NCI-H226 (cell line): ENCODE measurements at places on chromosomes 4 and X.

DNA sequence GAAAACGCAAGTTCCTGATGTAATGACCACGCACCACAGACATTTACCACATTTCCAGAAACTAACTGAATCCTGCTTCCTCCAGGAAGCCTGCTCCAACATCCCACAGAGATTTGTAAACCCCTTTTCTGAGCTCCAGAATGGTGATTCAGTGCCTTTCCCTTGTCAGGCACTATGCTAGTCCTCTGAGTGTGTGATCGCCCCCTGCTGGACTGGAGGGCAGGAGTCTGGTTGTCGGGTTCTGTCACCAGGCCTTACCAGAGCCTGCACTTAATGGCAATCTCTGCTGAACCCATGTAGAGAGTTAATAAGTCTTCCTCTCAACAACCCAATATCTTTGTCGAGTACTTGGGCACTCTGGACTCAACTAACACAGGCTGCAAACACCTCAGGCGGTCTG lies 14.5 kb upstream of the KDM5C start:
- no peak for DNase-seq

DNA sequence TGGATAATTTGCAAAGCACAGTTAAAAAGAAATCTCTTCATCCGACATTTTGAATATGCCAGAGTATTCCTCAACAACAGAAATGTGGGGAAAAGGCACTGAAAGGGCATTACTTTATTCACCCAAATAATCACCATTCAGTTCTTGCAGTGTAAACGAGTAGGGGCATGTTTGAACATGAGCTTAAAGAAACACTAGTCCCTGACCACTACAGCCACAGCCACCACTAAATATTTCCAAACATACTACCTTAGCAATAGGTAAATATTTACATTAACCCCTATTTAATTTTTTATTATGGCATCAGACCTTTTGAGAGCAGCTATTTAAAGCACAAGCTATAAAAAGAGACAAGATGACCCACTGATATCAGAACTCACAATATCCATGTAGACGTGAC lies 27.6 kb downstream of the MCF2 start:
- no peak for DNase-seq

DNA sequence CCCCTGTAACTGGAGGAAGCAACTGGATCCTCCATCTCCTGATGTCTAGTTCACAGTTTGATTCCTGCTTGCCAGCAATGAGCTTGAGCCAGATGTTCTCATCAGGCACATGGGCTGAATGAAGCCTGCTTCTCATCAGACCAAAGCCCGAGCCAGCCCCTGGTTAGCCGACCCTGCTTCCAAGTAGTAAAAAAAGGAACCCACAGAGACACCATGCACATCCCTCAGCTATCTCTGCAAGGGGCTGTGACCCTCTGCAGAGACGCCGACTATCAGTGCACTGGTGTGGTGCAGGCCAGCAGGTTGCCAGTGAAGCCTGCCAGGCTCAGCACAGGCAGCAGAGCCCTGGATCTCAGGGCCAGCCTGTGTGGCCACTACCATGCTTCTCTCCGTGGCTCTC lies 2.8 kb downstream of the DCTD start:
- no peak for DNase-seq

DNA sequence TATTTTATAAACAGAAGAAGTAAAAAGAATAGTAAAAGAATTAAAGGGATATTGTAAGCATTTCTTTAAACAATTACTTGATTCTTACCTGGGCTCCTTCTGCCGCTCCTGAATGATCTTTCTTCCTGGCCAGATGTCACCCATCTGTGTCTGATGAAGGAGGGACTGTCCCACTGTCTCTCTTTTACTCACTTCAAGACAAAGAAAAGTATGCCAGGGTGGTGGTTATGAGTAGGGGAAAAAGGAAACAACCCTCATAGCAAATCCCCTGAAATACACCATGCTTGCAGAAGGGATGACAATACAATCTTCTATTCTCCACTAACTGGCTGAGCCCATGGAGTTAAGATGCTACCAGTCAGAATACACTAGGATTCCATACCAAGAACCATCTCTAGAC lies 31.1 kb downstream of the SYTL4 start:
- DNase-seq = no peak

GRCh38 chrX:109878236-109878635 lies 124.7 kb upstream of the TMEM164 start:
- no peak for DNase-seq
